Activated CD8-positive, alpha-beta T cell treated with anti-CD3 and anti-CD28 coated beads for 36 hours (primary cell): ENCODE measurements at places on chromosomes 11 and 22.

DNA sequence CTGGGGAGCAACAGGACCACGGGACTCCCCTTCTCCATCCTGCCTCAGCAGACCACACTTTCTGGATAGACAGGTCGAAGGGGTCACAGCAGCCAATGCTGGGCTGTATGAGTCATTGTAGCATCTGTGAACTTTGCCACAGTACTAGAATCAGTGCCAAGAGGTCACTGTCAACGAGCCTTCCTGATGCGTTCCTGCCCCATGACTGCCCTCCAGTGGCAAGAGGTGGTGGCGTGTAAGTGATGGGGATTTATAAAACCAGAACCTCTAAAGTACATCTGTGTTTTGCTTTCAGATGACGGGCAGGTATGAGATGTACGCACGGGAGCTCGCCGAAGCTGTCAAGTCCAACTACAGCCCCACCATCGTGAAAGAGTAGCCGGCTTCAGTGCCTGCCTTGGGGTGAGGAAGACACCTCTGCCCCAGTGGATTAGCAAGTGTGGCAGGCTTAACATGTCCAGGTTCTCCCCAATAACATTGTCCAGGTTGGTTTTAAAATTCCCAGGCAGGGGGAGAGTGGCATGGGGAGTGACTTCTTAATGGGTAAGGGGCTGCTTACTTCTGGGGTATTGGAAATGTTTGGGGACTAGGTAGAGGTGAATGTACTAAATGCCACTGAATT, 29.4 kb downstream of the GUCD1 start:
- DNase-seq: peak; percentile 95

- DNase-seq: no peak
These were observed 1.3 kb upstream of the UCP2 start for GRCh38 chr11:73983741-73984538.

DNA sequence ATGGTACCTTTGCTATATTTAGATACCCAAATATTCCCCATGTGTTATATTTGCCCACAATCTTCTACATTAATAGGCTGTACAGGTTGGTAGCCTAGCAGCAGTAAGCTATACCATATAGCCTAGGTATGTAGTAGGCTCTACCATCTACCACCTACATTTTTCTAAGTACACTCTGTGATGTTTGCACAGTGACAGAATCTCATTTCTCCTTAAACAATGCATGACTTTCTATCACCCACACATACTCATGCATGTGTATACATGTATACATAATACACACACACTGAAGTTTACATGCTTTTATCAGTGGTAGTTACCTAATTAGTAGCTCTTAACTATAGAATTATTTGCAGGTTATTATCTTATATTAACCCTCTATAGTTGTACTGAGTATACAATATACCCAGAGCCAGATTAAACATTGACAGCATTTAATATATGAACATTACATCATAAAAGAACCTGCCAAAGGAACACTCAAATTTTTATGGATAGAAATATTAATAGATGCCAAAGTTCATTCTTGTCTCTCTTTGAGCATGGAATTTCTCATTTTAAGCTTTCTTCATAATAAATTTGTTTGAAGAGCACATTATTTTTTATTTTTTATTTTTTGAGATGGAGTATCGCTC, 51.4 kb downstream of the ELP4 start:
- no peak for DNase-seq

GRCh38 chr22:41564563-41564962, 3.8 kb downstream of the CSDC2 start:
- DNase-seq: no peak

GRCh38 chr11:15692739-15693138, 578.0 kb downstream of the INSC start:
- DNase-seq: peak; percentile 2

DNA sequence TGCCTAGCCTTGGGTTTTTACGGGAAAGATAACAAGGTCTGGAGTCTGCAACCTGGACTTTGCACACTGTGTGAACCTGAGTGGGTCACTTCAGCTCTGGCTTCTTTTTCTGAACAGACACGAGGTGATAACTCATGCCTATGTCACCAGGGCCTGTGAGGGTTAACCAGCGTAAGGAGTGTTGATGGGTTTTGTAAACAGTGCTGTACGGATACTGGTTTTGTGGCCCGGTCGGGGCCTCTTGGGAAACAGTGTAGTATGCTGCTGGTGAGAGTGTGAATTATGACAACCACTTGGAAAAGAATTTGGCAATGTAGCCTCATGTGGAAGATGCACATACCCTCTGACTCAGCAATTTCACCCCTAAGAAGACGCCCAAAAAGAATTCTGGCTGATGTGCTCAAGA, 266.8 kb downstream of the MN1 start:
- no peak for DNase-seq

- DNase-seq: no peak
These were observed 959 bp upstream of the HIPK3 start for GRCh38 chr11:33256031-33256812.

DNA sequence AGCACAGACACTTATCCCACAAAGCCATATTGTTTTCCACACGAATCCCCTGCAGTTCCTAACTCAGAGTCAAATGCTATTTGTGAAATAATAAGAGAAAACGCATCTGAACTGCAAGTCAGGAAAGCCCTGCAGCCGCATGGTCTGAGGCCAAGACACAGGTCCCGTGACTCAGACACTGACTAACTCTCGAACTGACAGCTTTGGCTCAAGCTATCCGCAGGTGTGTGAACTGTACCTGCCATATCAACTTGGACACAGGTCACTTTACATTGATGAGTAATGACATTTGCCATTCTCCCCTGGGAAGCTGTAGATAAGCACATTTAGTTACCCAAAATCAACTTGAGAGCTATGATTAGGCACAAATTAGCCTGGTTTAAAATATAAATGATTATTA, 34.9 kb upstream of the NFRKB start:
- DNase-seq: no peak

DNA sequence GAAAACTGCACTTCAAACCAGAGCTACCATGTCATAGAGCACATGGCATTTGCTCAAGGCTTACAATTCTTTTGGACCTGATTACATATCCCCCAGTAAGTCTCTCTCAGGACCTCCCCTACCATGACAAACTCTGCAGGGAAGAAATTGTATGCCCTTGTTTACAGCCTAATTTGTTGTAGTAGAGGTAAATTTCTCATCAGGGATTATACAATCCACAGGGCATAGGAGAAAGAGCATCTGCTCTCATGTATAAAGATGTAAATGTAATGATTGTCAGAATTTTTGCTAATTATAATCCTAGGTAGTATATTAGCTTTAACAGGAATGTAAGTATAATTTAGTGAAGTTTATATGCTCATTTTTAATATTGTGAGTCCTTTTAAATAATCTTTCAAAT, at the start of gene OR8B3:
TSS of gene OR8B3 (minus strand) at position 101 of the 400 bp plus-strand sequence. CDS start 1,673 bp downstream, outside the sequence.
- DNase-seq: no peak

GRCh38 chr22:44244265-44244822, 63.6 kb downstream of the PARVG start:
- no peak for DNase-seq

DNA sequence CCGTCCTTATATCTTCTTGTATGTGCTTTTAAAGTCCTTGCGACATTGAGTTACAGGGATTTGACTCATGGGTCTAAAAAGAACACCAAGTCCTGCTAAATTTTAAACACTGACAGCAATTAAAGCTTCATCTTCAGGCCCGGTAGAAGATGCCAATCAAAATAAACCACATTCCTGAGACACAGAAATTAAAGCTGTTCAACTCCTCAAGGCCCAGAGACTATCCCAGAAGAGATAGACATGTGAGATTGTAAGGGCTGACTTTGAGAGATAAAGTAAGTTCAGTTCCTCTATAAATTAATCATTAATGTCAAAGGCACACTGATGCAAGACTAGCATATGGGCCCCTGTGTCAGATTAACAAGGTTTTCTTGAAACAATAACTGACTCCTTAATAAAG, 49.8 kb downstream of the OSBPL5 start:
- no peak for DNase-seq

DNA sequence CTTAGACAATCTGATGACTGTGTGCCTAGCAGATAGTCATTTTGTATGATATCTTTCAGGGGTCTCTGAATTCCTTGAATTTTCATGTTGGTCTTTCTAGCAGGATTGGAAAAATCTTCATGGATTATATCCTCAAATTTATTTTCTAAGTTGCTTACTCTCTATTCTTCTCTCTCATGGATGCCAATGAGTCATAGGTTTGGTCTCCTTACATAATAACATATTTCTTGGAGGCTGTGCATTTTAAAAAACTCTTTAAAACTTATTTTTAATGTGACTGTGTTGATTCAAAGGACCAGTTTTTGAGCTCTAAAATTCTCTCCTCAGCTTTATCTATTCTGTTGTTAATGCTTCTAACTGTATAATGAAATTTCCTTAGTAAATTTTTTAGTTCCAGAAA, 198.7 kb downstream of the AASDHPPT start:
- no peak for DNase-seq

DNA sequence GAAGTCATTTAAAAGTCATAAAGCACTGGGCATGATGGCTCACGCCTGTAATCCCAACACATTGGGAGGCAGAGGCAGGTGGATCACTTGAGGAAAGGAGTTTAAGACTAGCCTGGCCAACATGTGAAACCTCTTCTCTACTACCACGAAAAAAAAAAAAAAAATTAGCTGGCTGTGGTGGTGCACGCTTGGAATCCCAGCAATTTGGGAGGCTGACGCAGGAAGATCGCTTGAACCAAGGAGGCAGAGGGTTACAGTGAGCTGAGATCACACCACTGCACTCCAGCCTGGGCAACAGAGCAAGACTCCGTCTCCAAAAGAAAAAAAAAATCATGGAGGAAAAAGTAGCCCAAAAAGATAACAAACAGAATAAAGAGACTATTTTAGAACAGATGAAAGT, 42.2 kb downstream of the NUP98 start:
- DNase-seq: no peak

- no peak for DNase-seq
These were observed 178.2 kb downstream of the IGLL1 start for GRCh38 chr22:23401910-23402274.

GRCh38 chr11:9594267-9595046, 21.0 kb downstream of the WEE1 start:
- DNase-seq: no peak

GRCh38 chr22:43783777-43784176, 28.3 kb downstream of the EFCAB6 start:
- no peak for DNase-seq

GRCh38 chr11:71937826-71938225, 9.0 kb downstream of the RNF121 start:
- DNase-seq: no peak

- DNase-seq: no peak
These were observed 405.7 kb downstream of the AASDHPPT start for GRCh38 chr11:106482917-106483785.

DNA sequence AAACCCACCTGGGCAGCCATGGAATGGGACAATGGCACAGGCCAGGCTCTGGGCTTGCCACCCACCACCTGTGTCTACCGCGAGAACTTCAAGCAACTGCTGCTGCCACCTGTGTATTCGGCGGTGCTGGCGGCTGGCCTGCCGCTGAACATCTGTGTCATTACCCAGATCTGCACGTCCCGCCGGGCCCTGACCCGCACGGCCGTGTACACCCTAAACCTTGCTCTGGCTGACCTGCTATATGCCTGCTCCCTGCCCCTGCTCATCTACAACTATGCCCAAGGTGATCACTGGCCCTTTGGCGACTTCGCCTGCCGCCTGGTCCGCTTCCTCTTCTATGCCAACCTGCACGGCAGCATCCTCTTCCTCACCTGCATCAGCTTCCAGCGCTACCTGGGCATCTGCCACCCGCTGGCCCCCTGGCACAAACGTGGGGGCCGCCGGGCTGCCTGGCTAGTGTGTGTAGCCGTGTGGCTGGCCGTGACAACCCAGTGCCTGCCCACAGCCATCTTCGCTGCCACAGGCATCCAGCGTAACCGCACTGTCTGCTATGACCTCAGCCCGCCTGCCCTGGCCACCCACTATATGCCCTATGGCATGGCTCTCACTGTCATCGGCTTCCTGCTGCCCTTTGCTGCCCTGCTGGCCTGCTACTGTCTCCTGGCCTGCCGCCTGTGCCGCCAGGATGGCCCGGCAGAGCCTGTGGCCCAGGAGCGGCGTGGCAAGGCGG, 11.4 kb upstream of the ARHGEF17 start:
- DNase-seq: no peak

DNA sequence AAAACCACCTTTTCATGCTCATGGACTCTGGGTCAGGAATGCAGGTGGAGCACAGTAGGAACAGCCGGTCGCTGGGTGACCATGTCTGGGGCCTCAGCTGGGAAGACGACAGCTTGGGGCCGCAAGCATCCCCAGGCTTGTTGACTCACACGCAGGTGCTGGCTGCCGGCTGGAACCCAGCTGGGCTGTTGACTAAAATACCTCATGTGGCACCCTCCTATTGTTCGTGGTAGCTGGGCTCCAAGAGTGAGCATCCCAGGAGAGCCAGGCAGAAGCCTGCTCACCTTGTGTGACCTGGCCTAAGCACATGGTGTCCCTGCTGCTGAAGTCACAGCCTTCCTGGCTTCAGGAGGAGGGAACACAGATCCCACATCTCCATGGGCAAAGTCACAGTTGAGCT, 9.4 kb downstream of the DPP3 start:
- DNase-seq: no peak

GRCh38 chr22:36964106-36964505, 50.7 kb downstream of the CSF2RB start:
- no peak for DNase-seq

GRCh38 chr11:44868455-44869421, 81.9 kb downstream of the TP53I11 start:
- DNase-seq: no peak

GRCh38 chr11:122232985-122233384, 117.0 kb upstream of the BLID start:
- DNase-seq: no peak

- DNase-seq: no peak
These were observed 45.2 kb downstream of the PPFIA1 start for GRCh38 chr11:70315716-70316115.

- DNase-seq: no peak
These were observed 99.9 kb upstream of the CD44 start for GRCh38 chr11:35039076-35039475.
